ENCODE measurements at places on chromosomes 1 and 21.

GRCh38 chr1:58818976-58819375, 35.1 kb upstream of the JUN start:
- DNase-seq = no peak

- no peak for DNase-seq
Measured at GRCh38 chr1:51168936-51169335, 66.9 kb downstream of the C1orf185 start.

- DNase-seq = no peak
Measured at GRCh38 chr1:246291127-246291526, 216.0 kb downstream of the SMYD3 start.

DNA sequence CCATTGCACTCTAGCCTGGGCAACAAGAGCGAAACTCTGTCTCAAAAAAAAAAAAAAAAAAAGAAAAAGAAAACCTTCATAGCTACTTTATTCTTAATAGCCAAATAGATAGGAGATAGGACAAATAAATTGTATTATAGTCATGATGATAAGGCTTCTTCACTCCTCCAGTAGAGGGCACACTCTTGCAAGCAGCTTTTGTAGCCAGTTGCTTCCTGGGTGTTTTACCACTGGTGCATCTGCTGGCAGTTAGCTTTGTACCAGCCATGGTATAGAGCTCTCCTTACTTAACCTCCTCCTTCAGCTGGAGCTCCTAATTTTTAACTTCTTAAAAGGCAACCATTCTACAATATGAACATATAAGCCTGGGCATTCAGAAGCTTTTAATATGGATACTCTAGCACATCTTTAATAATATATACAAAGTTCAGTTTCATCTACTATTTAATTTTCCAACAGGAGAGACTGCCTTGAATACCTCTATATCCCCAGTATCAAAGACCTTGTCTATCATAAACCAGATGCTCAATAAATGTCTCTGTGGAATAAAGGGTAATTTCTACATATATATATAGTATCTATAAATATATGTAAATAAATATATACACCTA, 35.8 kb downstream of the EVI5 start:
- DNase-seq = peak; percentile 77

GRCh38 chr1:162004441-162004950, 19.2 kb downstream of the OLFML2B start:
- no peak for DNase-seq

DNA sequence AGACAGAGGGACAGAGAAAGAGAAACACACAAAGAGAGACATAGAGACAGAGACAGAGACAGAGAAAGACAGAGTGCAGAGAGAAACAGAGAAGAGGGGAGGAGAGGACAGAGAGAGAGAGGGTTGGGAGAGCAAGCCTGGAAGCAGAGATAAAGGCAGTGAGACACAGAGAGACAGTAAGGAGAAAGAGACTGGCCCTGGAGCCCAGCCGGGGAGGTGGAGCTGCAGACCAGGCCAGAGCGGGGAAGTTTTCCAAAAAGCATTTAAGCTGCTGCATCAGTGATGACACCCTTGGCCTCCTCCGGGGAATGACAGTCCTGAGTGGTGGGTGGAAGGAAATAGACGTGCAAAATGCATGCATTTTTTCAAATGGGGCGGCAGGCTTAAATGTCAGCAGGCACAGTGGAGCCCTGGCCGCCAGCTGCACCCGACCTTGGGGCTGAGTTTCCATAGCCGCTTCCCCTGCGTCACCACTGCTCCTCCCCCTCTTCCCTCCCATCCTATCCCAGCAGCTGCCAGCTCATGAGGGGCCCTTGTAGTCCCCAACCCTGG, 95.4 kb upstream of the KLHDC7A start:
- no peak for DNase-seq

DNA sequence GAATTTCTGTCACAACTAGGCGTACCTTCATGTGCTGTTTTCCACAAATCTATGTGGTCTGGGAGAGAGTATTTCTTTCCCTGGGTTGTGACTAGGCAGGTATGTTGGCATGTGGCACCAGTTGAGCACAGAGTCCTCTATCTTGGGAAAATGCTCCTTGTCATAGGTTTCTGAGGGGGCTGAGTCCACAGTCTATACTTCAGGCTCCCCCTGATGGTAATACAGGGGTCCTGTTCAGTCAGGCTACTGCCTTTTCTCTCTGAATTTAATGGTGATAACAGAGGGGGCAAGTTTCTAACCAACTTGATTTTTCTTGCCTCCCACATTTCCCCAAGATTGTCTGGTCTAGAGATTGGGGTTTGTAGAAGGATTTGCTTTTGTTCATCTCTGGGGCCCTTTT, 35.8 kb downstream of the VANGL1 start:
- DNase-seq = no peak

- peak; percentile 23 for DNase-seq
Measured at GRCh38 chr1:27872802-27873551, 633 bp downstream of the THEMIS2 start.

DNA sequence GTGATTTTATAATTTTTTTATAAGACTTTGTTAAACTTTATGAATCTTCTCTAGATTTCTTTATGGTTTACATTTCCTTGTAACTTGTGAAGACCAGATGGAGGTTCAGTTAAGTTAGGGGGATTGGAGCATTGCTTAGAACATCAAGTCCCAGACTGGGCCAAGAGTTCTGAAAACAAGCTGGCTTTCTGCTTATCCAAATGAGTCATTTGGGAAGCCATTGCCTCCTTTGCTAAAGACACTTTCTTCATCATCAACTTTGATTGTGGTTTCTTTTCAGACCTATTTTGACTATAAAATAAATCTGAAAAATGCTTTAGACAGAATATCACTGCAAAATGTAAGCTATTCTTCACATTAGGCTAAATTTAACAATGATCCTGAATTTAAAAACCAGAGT, 446.8 kb downstream of the USP25 start:
- no peak for DNase-seq

DNA sequence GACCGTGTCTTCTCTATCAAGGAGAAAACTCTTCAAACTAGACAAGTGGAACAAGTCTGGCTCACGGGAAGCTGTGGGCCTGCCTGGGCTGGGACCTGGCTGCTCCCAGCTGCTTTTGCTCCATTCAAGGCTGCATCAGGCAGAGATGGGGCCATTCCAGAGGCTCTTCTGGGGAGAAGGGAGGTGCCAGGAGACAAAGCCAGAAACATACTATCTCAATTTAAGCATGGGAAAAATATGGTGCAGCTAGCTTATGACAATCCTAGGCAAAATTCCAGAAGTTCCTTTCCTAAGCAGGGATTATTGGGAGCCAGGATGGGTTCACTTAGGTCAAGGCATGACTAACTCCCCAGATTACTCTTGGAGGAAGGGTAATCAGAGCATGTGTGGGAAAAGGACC, 90.8 kb upstream of the SLC2A1 start:
- peak; percentile 66 for DNase-seq

DNA sequence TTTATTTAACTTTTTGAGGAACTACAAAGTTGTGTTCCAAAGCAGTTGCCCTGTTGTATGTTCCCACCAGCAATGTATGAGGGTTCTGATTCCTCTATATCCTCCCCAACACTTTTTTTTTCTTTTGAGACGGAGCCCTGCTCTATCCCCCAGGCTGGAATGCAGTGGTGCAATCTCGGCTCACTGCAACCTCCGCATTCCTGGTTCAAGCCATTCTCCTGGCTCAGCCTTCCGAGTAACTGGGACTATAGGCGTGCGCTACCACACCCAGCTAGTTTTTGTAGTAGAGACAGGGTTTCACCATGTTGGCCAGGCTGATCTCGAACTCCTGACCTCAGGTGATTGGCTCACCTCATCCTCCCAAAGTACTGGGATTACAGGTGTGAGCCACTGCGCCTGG, 60.4 kb upstream of the ENAH start:
- no peak for DNase-seq

- no peak for DNase-seq
Measured at GRCh38 chr1:65971547-65971946, 178.9 kb downstream of the PDE4B start.

DNA sequence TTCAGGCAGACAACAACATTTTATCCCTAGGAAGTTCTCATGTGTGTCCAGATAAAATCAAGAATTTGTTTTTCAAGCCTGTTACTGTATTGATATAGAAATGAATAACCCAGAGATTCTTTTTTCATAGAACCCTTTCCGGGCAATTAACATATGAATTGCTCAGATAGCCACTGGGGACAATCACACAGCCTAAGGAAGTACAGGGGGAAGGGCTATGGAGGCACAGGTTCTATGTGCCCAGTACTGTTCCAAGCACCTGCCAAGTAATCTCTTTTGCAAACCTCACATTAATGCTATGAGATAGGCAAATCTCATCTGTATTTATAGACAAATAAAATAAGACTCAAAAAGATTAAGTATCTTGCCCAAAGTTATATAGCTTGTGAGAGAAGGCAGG, 84.9 kb downstream of the NTNG1 start:
- DNase-seq = no peak

GRCh38 chr1:118947003-118947765, 41.0 kb downstream of the TBX15 start:
- DNase-seq = peak; percentile 39

- no peak for DNase-seq
Measured at GRCh38 chr1:80385650-80386049, 1379.1 kb upstream of the ADGRL4 start.

DNA sequence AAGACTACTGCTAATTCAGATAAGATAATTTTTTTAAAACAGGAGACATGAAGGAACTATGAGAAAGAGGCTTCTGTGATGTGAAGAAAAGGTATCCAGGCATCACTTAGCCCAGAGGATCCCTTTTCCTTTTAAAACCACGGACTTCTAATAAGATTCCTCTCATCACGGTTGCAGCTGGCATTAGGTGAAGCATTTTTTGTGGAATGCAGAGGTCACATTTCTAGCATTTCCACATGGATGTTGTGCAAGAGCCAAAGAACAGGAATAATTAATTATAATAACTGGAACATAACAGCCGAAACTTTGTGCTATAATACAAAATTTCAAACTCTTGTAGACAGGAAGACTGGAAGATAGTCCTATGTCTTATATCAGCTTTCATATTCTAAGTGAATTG, 27.6 kb downstream of the CYP2J2 start:
- no peak for DNase-seq

- DNase-seq = peak; percentile 65
Measured at GRCh38 chr21:28737674-28738419, 254.8 kb downstream of the LTN1 start.

DNA sequence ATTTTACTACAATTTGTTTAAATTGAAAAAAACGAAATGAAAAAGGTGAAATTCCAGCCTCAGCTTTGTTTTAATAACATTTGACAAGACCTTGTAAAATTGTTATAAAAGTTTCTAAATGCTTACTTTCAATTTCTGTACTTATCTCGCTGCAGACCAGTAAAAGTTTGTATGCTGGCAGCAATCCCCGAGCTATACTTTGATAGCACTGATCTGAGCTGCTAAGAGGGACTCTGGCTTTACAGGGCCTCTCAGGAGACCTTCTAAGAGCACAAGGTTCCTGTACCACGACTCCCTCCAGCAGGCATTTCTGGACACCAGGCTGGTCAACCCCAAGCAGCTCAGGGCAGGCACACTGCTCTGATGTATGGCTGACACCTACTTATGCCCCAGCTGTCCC, 13.1 kb downstream of the STMN1 start:
- peak; percentile 24 for DNase-seq

DNA sequence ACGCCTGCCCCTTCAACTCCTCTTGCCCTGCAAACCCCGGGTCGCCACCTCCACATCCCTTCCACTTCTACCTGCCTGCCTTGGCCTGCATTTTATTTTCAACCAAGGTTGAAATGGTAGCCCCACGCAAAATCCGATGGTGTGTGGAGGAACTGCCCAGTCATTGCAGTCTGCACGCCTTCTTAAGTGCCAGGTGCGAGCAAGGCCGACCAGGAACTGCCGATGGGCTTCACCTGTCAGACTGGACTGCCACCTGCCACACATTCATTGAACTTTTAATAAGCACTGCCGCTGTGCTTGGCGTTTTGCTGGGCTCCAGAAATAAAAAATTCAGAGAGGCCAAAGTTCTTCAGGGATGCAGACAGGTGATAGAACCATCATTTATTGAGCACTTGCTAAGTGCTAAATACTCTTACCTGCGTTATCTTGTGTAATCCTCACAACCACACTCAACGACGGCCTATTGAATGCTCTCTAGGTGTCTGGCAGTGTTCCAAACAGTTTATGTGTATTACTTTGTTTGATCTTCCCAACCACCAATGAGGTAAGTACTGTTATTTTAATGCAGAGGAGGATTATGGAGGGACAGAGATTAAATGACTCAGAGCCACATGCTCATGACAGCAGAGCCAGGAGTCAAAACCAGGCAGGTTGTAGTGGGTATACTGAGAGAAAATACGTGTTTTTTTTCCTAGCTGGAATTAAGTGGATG, 36.2 kb downstream of the CACHD1 start:
- no peak for DNase-seq

DNA sequence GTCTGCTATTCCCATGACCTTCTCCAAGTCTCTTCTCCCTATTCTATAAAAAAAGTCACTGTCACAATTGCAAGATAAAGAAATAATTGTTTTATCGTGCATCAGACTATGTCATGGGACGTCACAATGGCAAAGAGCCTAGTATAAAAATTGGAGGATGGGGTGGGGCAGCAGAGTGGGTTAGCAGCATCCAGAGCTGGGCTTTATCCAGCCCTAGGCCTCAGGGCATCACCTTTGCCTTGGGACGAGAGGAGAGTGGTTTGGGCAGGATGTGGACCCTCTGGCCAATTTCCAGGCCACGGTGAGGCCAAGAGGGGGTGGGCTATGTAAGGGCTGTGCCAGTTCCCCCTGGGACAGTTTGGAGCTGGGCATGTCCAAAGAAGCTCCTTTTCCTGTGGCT, 25.7 kb downstream of the WNT4 start:
- DNase-seq = no peak

DNA sequence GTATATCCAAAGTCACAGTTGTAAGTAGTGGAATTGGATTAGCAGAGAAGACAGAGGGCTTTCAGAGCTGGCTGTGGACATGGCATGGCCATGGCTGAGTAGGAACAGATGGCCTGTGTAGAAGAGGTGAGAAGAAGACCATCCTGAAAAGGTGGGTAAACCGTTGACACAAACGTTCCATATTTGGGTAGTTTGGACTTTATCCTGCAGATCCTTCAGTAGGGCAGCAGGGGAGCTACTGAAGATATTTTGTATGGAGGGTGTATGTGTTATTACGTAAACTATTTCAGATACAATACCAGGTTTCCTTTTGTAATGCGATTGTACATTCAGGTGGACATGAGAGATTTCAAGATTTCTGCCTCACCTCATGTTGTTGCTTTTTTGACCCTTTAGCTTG, 1.6 kb downstream of the UTP11 start:
- DNase-seq = no peak

DNA sequence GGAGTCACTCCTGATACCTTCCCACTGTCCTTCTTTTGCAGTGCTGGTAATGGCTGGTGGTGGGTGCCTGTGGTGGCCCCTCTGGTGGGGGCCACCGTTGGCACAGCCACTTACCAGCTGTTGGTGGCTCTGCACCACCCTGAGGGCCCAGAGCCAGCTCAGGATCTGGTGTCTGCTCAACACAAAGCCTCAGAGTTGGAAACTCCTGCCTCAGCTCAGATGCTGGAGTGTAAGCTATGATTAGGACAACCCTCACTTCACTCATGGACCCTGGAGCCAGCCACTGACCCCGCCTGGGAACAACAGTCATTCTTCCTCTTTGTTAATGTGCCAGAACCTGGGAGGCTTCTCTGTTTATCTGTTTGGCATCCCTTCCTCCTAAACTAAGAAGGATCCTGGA, 1.1 kb upstream of the ATP8B2 start:
- DNase-seq = no peak
